ENCODE measurements at places on chromosomes 16 and 17.

GRCh38 chr17:68290955-68291835, at the start of the genes ARSG and SLC16A6:
ARSG (plus strand) TSS chr17:68291495; CDS start chr17:68307494, 15,999 bp downstream.
SLC16A6 (minus strand) TSS chr17:68291127; CDS start chr17:68278320, 12,807 bp downstream.
- peak; percentile 74 for DNase-seq

- no peak for DNase-seq
Measured at GRCh38 chr16:82111944-82112343, 58.1 kb downstream of the MPHOSPH6 start.

- no peak for DNase-seq
Measured at GRCh38 chr17:32520104-32520701, 33.4 kb downstream of the CDK5R1 start.

DNA sequence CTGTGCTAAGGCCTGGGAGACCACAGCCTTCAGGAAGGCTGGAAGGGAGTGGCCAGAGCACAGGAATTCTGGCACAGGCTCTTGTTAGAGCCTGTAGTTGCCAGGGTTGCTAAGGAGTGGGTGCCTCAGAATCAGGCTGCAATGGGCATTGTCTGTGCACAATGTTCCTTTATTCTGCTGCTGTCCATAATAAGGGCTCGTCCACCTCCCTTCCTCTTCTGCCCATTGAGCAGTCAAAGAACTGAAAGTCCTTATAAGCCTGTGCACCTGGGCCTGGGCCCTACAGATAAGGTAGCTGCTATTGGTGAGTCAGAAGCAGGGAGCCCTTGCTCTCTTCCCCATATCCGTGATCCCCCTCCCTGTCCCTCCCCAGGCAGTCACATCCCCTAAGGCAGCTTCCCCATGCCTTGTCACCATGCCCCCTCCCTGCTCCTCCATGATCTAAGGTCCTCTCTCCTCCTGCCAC, 5.4 kb upstream of the CNGB1 start:
- DNase-seq, result no peak

DNA sequence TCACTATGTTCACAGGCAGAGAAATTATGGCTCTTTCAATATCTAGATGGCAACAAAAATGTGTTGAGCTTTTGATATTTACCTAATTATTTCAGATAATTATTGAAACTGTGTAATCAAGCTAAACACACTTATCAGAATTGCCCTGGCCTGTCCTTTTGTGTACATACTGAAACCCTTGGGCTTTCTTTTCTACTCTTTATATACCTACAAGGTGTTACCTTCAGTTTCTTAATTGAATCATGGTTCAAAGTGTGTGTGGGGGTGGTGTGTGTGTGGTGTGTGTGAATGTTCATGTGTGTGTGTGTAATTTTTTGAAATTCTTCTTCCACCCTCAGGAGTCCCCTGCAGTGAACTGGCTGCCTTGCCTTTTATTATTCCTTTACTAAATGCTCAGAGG, 506.8 kb upstream of the SOX9 start:
- no peak for DNase-seq

GRCh38 chr16:63461248-63461841, 1425.1 kb upstream of the CDH8 start:
- no peak for DNase-seq

DNA sequence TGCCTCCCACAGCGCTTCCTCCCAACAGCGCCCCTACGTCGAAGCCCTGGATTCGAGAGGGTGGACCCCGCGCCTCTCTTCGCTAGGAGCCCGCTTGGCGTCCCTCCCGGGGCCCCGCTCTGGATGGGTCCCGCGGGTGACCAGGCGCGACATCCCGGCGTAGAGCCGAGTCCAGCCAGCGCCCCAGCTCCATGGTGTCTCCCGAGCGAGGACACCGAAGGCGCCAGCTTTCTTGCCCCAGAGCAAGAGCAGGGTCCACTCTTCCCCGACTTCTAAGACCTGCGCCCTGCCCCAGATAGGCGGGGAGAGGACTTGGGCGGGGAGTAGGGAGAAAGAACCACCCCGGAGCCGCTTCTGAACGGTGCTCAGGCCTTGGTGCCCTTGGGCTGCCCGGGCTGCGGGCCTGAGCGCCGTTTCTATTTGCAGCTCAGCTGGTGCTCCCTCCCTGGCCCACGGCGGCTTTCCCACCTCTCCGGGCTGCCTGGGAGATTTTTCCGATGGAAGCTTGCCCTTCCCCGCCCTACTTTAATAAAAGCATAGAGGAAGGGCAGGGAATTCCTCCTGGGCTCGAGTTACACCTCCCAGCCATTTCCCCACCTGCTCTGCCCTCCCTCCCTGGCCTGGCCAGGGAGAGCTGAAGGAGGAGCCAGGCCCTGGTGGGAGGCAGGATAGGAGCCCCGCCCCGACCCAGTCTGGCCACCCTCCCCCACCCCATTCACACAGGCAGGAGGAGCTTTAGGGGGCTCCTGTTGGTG, 1.8 kb downstream of the MMP15 start:
- peak; percentile 72 for DNase-seq

- no peak for DNase-seq
Measured at GRCh38 chr16:69725480-69726312, 664 bp downstream of the NQO1 start.

DNA sequence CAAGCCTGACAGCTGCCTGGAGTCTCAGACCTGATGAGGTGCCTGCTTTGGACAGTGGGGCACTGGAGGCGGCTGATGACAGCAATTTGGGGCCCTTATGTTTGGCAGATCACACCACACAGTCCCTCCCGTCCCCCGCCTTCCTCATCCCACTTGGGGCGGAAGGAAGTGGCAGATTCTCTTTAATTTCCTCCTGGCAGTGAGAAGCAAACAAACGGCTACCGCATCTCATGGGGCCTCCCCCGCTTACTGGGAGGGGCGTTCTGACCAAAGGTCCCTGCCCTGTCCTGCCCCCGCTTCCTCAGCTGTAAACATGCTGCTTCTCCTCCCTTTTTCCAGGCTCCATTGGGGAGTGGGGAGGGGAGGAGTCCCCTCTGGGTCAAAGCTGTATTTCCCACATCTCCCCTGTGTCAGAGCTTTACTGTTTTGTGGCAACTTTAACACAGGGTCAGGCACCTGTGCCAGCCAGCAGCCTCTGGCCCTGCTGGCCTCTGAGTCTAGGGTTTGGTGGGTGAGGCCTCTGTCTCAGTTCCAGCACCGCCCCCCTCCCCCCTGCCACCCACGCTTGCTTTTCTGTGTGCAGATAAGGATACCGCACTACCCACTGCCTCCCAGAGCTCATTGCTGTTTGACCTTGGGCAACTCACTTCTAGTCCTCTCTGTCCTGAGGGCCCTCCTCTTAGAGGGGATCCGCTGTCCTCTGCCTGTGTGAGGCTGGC, 5.4 kb upstream of the NFATC3 start:
- DNase-seq, result no peak

DNA sequence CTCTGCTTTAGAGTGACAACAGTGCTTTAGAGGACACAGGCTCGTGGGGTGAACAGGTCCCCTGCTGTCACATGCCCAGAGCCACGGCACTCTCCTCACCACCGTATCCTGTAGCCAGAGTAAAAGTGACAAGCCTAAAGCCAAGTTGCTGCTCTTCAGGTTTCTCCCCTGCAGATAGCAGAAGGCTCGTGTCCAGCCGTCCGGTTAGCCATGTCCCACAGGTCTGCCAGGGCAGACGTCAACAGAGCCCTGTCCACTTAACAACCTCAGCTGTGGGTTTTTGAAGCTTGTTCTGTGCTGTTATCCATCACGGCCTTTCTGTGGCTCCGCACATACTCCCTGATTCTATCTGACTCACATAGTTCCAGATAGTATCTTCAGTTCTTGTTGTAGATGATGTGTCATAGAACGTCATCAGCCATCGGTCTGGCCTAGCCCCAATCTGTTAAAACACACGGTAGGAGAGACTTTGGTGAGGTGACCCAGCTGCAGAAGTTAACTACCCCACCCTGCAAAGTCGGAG, 100.7 kb downstream of the SOCS1 start:
- DNase-seq, result peak; percentile 33

DNA sequence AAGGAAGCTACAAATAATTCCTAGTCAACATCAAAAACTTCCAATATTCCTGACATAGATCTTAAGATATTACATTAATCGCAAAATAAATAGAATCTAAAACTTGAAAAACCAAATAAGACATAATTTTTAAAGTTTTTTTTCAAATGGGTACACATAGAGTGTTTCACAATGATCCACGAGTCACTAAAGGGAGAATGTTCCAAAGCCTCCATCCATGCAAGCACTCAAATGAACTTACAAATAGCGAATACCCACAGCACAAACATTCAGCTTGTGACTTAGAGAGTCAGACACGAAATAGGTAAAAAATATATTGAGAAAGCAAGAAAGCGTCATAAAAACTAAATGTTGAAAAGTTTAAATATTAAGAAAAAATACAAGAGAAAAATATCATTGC, 65.7 kb downstream of the CEP112 start:
- no peak for DNase-seq

- no peak for DNase-seq
Measured at GRCh38 chr17:45222289-45222995, 757 bp downstream of the FMNL1 start.

GRCh38 chr16:86103320-86103719, 204.4 kb downstream of the IRF8 start:
- DNase-seq, result no peak

- DNase-seq, result no peak
Measured at GRCh38 chr17:42315402-42316156, 27.3 kb downstream of the STAT5A start.

GRCh38 chr16:78396046-78396445, 296.6 kb downstream of the WWOX start:
- no peak for DNase-seq

GRCh38 chr16:61277849-61278248, 758.4 kb downstream of the CDH8 start:
- DNase-seq, result no peak

All from HTR-8/SVneo (cell line).